HuH-7.5 (cell line): ENCODE measurements at places on chromosomes 4 and X.

GRCh38 chr4:4217113-4217512 lies 9.6 kb downstream of the OTOP1 start:
- DNase-seq: no peak

DNA sequence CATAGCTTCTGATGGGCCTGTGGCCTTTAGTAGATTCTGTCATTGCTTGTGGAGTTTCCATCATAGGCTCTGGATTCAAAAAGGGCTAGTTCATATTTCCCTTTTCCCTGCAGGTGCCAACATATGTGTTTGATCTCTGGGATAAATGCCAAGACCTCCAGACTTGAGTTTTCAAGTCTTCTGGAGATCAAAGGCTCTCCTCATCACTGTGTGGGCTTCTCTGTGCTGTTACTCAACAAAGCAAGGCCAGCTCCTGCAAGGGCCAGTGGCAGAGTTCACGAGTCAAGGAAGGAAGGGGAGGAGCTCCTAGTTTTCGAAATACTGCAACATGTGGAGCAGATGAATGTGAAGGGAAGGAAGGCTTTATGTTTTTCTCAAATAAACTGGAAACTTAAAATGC lies 62.7 kb upstream of the SCML1 start:
- DNase-seq: no peak

DNA sequence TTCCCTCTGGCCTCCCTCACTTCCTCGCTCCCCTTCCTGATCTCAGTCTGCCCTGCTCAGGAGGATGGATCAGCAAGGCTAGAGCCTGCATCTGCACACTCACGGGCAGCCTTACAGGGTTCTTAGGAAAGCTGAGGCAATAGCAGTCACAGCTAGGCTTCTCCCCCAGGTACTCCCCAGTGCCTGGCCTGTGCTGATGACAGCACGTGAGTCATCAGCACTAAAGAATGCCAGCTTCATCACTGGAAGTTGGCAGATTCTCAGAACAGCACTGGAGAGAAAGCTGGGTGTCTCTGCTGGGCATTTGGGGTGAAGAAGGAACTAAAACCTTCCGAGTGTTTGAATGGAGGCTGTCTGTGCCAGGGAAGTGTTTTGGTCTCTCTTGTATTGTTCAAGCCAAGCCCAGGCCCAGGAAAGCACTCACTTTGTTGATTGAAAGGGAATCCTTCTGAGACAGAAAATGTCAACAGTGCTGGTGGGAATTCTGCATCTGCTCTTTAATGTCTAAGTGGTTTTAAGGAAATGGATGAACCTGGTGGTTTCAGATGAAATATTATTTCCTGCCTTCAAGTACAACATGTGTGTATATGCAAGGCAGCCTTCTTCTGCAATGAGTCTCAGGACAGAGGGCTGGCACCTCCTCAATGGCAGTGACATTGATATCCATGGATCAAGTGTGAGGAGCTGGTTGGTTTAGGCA lies 73.0 kb upstream of the SCOC start:
- no peak for DNase-seq

DNA sequence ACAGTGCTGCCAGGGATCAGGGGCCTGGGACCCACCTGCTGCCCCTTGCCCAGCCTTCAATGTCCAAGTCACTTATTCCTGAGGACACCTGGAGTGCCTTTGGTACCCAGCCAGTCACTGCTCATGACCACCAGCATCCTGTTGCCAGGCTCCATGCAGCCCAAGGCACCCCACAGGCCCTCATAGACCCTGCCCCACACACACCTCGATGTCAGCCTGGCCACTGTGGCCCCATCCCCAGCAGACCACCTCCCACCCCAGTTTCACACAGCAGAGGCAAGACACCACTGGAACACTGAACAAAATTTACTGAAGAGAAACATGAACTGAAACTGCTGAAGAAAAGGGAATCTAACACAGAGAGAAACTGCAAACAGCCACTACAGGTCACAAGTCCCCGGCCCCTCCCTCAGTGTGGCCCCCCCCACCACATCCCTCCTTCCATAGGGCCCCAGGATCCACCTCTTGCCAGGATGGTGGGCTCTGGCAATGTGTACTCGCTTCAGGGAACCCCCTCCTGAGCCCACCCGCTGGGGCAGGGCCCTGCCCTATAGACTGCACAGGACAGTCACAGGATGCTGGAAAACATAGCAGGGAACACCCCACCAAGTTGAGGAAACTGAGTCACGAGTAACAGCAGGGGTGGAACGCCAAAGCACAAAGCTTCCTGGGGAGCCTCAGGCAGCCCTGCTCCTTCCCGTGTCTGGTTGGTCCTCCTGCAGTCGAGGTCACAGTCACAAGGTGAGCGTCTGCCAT lies 5.2 kb downstream of the PNMA5 start:
- no peak for DNase-seq

DNA sequence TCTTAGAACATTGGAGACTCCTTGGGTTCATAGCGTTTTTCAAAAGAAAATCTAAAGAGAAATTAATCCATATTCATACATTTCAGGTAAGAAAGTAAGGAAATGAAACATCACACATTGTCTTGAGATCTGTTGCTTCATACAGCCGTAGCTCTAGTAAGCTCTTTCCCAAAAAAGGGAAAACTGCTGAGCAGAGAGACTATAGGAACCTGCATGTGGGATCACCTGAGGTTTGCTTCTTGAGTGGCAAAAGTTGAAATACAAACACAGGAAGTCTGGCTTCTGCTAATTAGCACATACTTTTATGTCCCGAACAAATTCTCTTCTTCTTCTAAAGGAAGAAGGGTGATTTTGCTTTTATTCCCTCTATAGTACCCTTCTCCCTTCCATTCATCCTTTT lies 57.7 kb downstream of the MRPL1 start:
- no peak for DNase-seq

GRCh38 chr4:41839916-41840854 lies 91.7 kb upstream of the PHOX2B start:
- DNase-seq: no peak

DNA sequence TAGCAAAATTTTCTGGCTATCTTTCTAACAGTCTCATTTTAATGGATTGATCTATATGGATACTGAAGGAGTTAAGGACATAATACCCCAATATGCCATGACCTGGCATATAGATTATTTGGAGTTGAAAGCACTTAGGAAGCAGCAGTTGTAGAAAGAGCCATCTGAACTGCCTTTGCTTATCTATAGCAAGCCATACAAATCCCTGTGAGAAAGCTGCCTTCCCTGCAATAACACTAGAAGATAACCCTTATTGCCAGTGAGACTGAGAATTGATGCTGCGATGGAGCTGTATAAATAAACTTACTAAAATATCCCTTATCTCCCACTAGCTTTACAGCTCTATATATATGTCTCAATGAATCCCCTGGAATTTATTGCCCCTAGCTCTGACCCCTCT lies 346.3 kb downstream of the TECRL start:
- DNase-seq: no peak

- no peak for DNase-seq
These were observed 205.0 kb upstream of the TET2 start for GRCh38 chr4:104941661-104942062.

- no peak for DNase-seq
These were observed 181.5 kb downstream of the ZIC3 start for GRCh38 chrX:137747244-137748043.

DNA sequence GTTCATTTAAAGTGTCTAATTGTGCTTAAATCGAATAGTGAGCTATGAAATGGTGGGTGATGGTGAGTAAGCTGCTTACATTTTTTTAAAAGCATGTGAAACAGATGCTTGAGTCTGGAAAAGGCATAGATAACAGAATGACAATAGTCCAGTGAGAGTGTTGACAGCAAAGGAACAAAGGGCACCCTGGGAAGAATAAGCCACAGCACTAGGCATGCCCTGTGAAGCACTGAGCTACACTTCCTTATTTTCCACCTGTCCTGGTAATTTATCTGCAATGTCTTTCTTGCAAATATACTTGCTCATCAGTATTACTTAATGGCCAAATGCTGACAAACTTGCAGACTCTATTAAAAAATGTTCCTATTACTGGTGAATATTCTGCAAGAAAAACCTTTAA lies 168.7 kb downstream of the PRDM5 start:
- DNase-seq: no peak

- no peak for DNase-seq
These were observed 1040.9 kb downstream of the DMD start for GRCh38 chrX:32170481-32170880.

GRCh38 chrX:15505101-15505500 lies 4.5 kb downstream of the BMX start:
- no peak for DNase-seq

GRCh38 chrX:47215291-47215900 lies 3.1 kb upstream of the CDK16 start:
- DNase-seq: no peak

GRCh38 chr4:138446456-138446855 lies 204.3 kb upstream of the SLC7A11 start:
- no peak for DNase-seq

DNA sequence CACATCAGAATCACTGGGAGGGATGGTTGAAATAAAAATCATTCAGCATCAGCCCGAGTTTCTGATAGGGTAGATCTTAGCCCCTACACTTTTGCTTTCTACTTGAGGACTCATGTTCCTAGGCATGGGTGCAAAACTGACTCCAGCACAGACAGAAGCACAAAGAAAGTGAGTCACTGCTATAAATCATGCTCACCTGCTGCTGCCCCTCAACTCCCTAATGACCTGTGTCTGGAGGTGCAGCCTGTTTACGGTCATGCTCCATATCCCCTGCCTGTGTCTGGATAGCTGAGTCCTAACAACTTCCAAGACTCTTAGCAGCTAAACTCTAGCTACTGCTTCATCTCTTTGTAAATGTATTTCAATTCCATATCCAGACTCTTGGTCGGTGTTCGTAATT lies 57.8 kb downstream of the ADGRA3 start:
- no peak for DNase-seq

- DNase-seq: no peak
These were observed 201.5 kb downstream of the PDGFC start for GRCh38 chr4:156770140-156770539.

GRCh38 chr4:3775005-3775404 lies 8.8 kb downstream of the ADRA2C start:
- DNase-seq: no peak

GRCh38 chr4:159307929-159308328 lies 205.1 kb downstream of the RAPGEF2 start:
- no peak for DNase-seq

GRCh38 chr4:18419780-18420179 lies 398.2 kb upstream of the LCORL start:
- no peak for DNase-seq

DNA sequence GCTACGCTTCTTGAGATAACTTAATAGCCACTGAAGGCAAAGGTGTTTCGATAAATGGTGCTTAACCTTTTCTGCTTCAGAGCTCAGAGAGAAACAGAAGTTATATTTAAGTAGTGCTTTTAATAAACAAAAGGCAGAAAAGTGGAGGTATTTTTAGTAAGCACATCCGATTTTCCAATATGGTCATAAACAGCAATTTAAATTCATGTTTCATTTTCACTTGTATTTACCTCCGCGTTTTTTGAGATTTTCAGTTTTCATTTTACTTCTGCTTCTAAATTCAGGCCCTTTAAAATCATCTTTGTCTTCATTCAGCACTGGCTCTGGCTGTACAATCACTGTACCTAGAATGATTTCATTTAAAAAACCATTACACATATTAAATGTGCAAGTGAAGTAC lies 92.4 kb downstream of the ATRX start:
- no peak for DNase-seq

GRCh38 chr4:14152834-14153519 lies 525.5 kb upstream of the BOD1L1 start:
- DNase-seq: no peak

DNA sequence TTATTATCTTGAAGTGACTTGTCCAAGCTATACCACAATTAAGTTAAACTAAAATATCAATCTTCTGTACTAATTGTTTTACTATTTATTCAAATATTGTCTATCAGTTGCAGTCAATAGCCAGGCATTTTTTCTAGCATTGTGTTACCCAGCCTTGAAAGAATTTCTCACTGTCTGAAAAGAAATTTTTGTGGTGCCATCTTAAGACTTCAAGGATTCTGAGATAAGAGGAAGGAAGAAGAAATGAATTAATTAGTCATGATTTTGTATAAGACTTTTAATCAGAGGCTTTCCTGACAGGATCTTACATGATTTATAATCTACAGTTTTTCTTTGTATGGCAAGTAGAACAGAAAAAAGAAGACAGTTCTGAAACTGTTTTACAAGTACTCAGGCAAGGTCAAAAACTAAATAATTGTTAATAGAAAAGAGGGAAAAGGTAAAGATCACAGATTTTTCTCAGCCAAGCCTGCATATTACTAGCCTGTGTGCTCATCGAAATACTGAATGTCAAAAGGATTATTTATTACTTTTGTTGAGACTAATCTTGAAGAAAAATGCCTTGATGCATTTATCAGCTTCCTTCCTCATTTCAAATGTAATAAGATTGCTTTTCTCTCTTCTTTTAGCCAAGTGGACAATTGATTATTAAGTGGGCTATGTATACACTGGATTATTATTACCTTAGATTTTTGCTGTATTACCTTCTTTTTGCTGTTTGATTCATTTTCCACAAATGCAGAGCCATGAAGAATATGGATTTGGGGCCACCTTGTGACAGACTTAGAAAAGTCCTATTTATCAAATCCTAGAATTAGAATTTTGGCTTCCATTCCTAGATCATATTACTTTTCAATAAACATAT lies 53.8 kb downstream of the CXCL1 start:
- no peak for DNase-seq

GRCh38 chrX:39268207-39268606 lies 466.9 kb downstream of the MID1IP1 start:
- DNase-seq: no peak

- DNase-seq: no peak
These were observed 102.3 kb downstream of the ADRA2C start for GRCh38 chr4:3868211-3869173.
